ENCODE measurements at places on chromosomes 6 and 20. TPM values are rescaled to one million over a fixed set of nuclear protein-coding genes. Genes with fewer than 3 reads are reported as not detected.
A peak's percentile ranks its signal among the peaks of the same experiment; 100 is the strongest.

The EMILIN3 gene
- total RNA-seq, result 0.28 TPM

The ZKSCAN3 gene
- 9.5 TPM for total RNA-seq

The PRRT1 gene
- 2.1 TPM for total RNA-seq

The LRP11 gene
- total RNA-seq, result 51.7 TPM

The PSORS1C2 gene
- total RNA-seq, result 0.38 TPM

The ANKRD66 gene
- not detected for total RNA-seq

The SLC35F1 gene
- 0.23 TPM for total RNA-seq

The SPEF1 gene
- 0.23 TPM for total RNA-seq

GRCh38 chr20:46040902-46041535, 12.0 kb downstream of the SLC12A5 start:
- H3K36me3 ChIP-seq, result peaks cover 4% of the 10 kb centered on the region
- DNase-seq, result peak; percentile 82
- H3K27me3 ChIP-seq, result peaks cover 19% of the 10 kb centered on the region
- no peak overlapping the region for H3K4me3 ChIP-seq

GRCh38 chr6:106122938-106123656, 37.0 kb downstream of the PRDM1 start:
- H3K4me3 ChIP-seq, result no peak overlapping the region
- no peak overlapping the region for H3K27ac ChIP-seq
- H3K27me3 ChIP-seq, result peaks cover 1% of the 10 kb centered on the region
- peaks cover 4% of the 10 kb centered on the region for H3K4me1 ChIP-seq
- DNase-seq, result no peak
- no peaks in the 10 kb centered on the region for H3K36me3 ChIP-seq

DNA sequence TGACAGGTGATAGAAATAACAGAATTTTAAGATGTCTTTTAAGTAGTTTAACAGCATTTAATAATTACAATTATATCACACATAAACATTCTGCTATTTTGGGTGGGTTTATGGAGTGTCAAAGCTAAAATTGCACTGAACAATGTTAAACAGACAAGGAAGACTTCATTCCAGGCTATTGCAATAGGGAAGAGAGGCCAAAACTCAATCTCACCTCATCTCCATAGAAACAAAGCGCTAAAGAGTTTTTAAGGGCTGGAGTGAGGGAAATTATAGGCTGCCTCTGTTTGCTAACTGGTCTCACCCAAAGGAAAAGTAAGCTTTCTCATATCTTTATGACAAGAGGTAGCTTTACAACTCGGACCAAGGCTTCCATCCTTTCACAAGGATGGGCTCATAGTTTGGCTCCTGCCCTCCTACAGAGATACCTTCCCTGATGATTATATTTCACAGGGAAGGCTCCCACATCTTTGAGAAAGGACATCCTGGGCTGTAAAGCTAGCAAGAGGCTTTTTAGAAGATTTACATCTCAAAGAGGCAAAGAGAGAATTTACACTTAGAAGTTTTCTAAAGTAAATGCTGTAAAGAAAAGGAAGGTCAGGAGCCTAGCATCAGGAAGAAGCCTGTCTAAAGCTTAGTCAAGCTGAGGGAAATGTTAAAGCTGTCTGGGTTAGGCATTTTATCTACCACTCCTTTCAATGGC, 350.2 kb upstream of the IMPG1 start:
- H3K27me3 ChIP-seq, result no peaks in the 10 kb centered on the region
- no peak overlapping the region for H3K4me3 ChIP-seq
- no peaks in the 10 kb centered on the region for H3K4me1 ChIP-seq
- DNase-seq, result no peak
- H3K36me3 ChIP-seq, result no peaks in the 10 kb centered on the region

GRCh38 chr20:17129089-17129488, 97.8 kb upstream of the PCSK2 start:
- H3K36me3 ChIP-seq, result no peaks in the 10 kb centered on the region
- no peak for DNase-seq
- no peaks in the 10 kb centered on the region for H3K27me3 ChIP-seq
- no peak overlapping the region for H3K27ac ChIP-seq

- no peak overlapping the region for H3K4me3 ChIP-seq
- no peak overlapping the region for H3K27ac ChIP-seq
- no peak for DNase-seq
- H3K27me3 ChIP-seq, result no peaks in the 10 kb centered on the region
- H3K4me1 ChIP-seq, result no peaks in the 10 kb centered on the region
- no peaks in the 10 kb centered on the region for H3K36me3 ChIP-seq
These were observed 53.8 kb downstream of the ADGRG6 start for GRCh38 chr6:142355520-142356174.

- H3K36me3 ChIP-seq, result peaks cover 50% of the 10 kb centered on the region
- H3K27me3 ChIP-seq, result peaks cover 1% of the 10 kb centered on the region
- H3K4me3 ChIP-seq, result no peak overlapping the region
- H3K4me1 ChIP-seq, result no peaks in the 10 kb centered on the region
- no peak for DNase-seq
These were observed 12.3 kb downstream of the DDX27 start for GRCh38 chr20:49231471-49231870.

- no peaks in the 10 kb centered on the region for H3K36me3 ChIP-seq
- peaks cover 12% of the 10 kb centered on the region for H3K4me1 ChIP-seq
- H3K27ac ChIP-seq, result no peak overlapping the region
- no peak overlapping the region for H3K4me3 ChIP-seq
- no peak for DNase-seq
- peaks cover 1% of the 10 kb centered on the region for H3K27me3 ChIP-seq
These were observed 102.6 kb upstream of the HDGFL1 start for GRCh38 chr6:22466665-22467245.

GRCh38 chr6:125640441-125641150, 108.8 kb upstream of the HEY2 start:
- no peak overlapping the region for H3K4me3 ChIP-seq
- peaks cover under 1% of the 10 kb centered on the region for H3K36me3 ChIP-seq
- no peak for DNase-seq
- H3K27ac ChIP-seq, result no peak overlapping the region

DNA sequence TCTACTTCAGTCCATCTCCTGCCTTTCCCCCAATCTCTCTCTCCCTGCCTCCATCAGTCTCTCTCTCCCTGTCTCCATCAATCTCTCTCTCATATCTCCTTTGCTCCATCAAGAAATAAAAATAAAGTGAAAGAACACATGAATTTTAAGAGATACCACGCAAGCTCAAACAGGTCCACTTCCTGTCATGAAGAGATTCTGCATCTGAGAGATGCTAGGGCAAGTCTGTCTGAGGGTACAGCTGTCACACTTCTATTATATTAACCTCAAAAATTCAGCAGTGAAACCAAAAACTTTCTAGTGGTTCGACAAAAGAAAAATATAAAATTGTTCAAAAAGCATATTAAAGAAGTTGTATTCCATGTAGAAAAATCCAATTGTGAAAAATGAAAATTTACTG, 296.8 kb upstream of the RSPO3 start:
- H3K27ac ChIP-seq, result no peak overlapping the region
- H3K4me3 ChIP-seq, result no peak overlapping the region
- H3K27me3 ChIP-seq, result no peaks in the 10 kb centered on the region
- H3K4me1 ChIP-seq, result no peaks in the 10 kb centered on the region
- DNase-seq, result no peak
- no peaks in the 10 kb centered on the region for H3K36me3 ChIP-seq

- H3K4me3 ChIP-seq, result no peak overlapping the region
- no peaks in the 10 kb centered on the region for H3K27me3 ChIP-seq
- H3K27ac ChIP-seq, result no peak overlapping the region
- DNase-seq, result no peak
- no peaks in the 10 kb centered on the region for H3K36me3 ChIP-seq
These were observed 123.9 kb upstream of the BACH2 start for GRCh38 chr6:90420500-90420899.

GRCh38 chr20:48805716-48806115, 22.1 kb downstream of the PREX1 start:
- DNase-seq, result no peak
- no peak overlapping the region for H3K4me3 ChIP-seq
- peaks cover 21% of the 10 kb centered on the region for H3K27me3 ChIP-seq
- H3K27ac ChIP-seq, result no peak overlapping the region
- H3K36me3 ChIP-seq, result peaks cover 58% of the 10 kb centered on the region

DNA sequence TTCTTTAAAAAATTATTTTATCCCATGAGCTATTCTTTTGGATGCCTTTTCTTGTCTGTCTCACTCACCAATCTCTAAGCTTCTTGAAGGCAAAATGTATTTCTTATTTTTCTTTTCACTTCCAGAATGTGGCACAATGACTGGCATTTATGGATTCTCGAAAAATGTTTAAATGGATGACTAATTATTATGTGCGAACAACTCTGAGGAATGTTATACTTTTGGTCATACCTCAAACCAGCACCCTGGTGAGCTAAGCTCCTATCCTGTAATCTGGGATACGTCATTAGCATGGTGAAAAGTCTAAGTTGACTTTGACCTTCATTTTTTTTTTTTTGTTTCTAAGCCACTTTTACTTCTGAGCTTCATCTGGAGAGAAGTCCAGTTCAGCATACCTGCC, 214.0 kb upstream of the CEP162 start:
- H3K36me3 ChIP-seq, result no peaks in the 10 kb centered on the region
- no peaks in the 10 kb centered on the region for H3K4me1 ChIP-seq

- DNase-seq, result no peak
- no peaks in the 10 kb centered on the region for H3K27me3 ChIP-seq
- H3K27ac ChIP-seq, result no peak overlapping the region
- no peak overlapping the region for H3K4me3 ChIP-seq
- no peaks in the 10 kb centered on the region for H3K4me1 ChIP-seq
- H3K36me3 ChIP-seq, result no peaks in the 10 kb centered on the region
These were observed 1040.0 kb upstream of the MAP3K7 start for GRCh38 chr6:91626911-91627310.

GRCh38 chr20:14489544-14489943, 152.1 kb upstream of the FLRT3 start:
- no peaks in the 10 kb centered on the region for H3K4me1 ChIP-seq
- H3K4me3 ChIP-seq, result no peak overlapping the region
- H3K27ac ChIP-seq, result no peak overlapping the region
- H3K27me3 ChIP-seq, result no peaks in the 10 kb centered on the region

DNA sequence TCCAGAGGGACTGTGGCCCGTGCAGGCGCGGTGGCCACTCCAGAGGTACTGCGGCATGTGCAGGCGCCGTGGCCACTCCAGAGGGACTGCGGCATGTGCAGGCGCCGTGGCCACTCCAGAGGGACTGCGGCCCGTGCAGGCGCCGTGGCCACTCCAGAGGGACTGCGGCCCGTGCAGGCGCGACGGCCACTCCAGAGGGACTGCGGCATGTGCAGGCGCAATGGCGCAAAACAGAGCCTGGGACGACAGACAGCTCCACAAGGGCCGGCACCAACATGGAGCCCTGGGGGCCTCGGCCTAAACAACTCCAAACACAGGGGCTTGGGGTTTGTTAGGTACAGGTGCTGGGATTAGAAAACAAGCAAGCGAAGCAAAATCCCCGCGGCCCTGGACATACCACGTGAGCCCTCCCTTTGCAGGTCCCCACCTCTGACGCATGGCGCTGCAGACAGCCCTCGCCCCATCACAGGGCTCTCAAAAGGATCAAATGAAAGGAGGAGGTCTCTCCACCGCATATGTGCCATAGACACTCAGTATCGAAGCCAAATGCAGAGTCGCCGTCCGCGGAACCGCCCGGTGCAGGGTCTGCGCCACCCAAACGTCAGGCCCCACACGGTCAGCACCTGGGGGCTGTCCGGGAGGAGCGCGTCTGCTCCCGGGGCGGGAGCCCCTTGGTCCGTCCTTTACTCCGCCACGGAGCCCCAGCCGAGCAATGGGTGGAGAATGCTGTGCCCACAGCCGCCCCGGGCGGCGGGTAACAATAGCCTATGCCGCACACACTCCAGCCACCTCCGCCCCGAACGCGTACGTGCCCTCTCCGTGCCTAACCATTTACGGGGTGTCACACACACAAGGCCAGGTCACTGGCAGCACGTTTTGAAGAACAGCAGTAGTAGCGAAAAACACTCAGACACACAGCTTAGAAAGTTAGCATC, 85.7 kb downstream of the TAF4 start:
- peaks cover 22% of the 10 kb centered on the region for H3K36me3 ChIP-seq
- H3K4me3 ChIP-seq, result no peak overlapping the region
- H3K4me1 ChIP-seq, result peaks cover 8% of the 10 kb centered on the region
- peaks cover 16% of the 10 kb centered on the region for H3K27me3 ChIP-seq

- H3K4me1 ChIP-seq, result no peaks in the 10 kb centered on the region
- no peaks in the 10 kb centered on the region for H3K36me3 ChIP-seq
- no peak overlapping the region for H3K27ac ChIP-seq
- peaks cover 5% of the 10 kb centered on the region for H3K27me3 ChIP-seq
These were observed 168.2 kb downstream of the SAMD5 start for GRCh38 chr6:147676495-147677199.

GRCh38 chr6:8809662-8810061, 374.3 kb upstream of the SLC35B3 start:
- H3K27me3 ChIP-seq, result no peaks in the 10 kb centered on the region
- H3K27ac ChIP-seq, result no peak overlapping the region
- H3K36me3 ChIP-seq, result no peaks in the 10 kb centered on the region
- H3K4me1 ChIP-seq, result no peaks in the 10 kb centered on the region
- DNase-seq, result no peak
- no peak overlapping the region for H3K4me3 ChIP-seq

- H3K4me3 ChIP-seq, result no peak overlapping the region
- DNase-seq, result no peak
- H3K4me1 ChIP-seq, result no peaks in the 10 kb centered on the region
- H3K27ac ChIP-seq, result no peak overlapping the region
- no peaks in the 10 kb centered on the region for H3K27me3 ChIP-seq
These were observed 16.7 kb upstream of the MAK start for GRCh38 chr6:10854922-10855632.

GRCh38 chr20:29410806-29411457, 1846.5 kb upstream of the DEFB115 start:
- no peak overlapping the region for H3K4me3 ChIP-seq
- H3K36me3 ChIP-seq, result peaks cover 38% of the 10 kb centered on the region
- no peak for DNase-seq
- peak overlapping the region; percentile 36 for H3K27ac ChIP-seq
- H3K4me1 ChIP-seq, result peaks cover 2% of the 10 kb centered on the region

GRCh38 chr6:29980511-29980910, 38.2 kb downstream of the HLA-A start:
- peaks cover 26% of the 10 kb centered on the region for H3K4me1 ChIP-seq
- peaks cover 14% of the 10 kb centered on the region for H3K36me3 ChIP-seq
- H3K27me3 ChIP-seq, result peaks cover 5% of the 10 kb centered on the region
- no peak overlapping the region for H3K27ac ChIP-seq

DNA sequence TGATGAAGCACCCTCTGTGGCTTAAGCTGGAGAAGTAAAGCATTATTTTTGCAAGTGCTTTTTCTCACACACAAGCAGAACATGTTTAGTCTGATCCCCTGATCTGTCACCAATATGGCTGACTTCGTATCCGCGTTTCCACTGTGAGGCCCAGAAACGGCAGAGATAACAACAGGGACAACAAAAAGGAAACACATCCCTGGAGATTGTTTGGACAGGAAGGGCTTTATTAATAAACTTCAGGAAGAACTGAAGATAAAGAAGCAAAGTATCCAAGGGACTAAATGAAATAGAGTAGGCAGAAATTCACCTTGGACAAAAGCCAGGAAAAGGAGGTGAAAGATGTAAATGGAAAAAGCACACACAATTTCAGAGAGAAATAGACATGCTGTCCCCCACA, 49.2 kb downstream of the RARS2 start:
- no peaks in the 10 kb centered on the region for H3K4me1 ChIP-seq
- peak overlapping the region; percentile 73 for H3K4me3 ChIP-seq
- H3K27ac ChIP-seq, result peak overlapping the region; percentile 9
- H3K27me3 ChIP-seq, result peaks cover 3% of the 10 kb centered on the region

All from endothelial cell (in vitro differentiated cells).